Stimulated activated CD4-positive, alpha-beta T cell treated with anti-CD3 and anti-CD28 coated beads, Interleukin-15, amount 100 ng/mL, for 48 hours (primary cell): ENCODE measurements at places on chromosomes 16 and 17.
A peak's percentile ranks its signal among the peaks of the same experiment; 100 is the strongest.

GRCh38 chr17:63399856-63400255 lies 46.2 kb downstream of the CYB561 start:
- no peak for DNase-seq

- DNase-seq = no peak
These were observed 127.1 kb downstream of the CDH13 start for GRCh38 chr16:82753821-82754220.

- DNase-seq = no peak
These were observed 17.6 kb downstream of the ZSWIM7 start for GRCh38 chr17:15981646-15982580.

GRCh38 chr16:717450-718245 lies 2.7 kb downstream of the METRN start:
- no peak for DNase-seq

GRCh38 chr17:67620636-67621035 lies 97.1 kb upstream of the NOL11 start:
- DNase-seq = no peak

- DNase-seq = no peak
These were observed 68.8 kb downstream of the MRTFB start for GRCh38 chr16:14139872-14140271.

DNA sequence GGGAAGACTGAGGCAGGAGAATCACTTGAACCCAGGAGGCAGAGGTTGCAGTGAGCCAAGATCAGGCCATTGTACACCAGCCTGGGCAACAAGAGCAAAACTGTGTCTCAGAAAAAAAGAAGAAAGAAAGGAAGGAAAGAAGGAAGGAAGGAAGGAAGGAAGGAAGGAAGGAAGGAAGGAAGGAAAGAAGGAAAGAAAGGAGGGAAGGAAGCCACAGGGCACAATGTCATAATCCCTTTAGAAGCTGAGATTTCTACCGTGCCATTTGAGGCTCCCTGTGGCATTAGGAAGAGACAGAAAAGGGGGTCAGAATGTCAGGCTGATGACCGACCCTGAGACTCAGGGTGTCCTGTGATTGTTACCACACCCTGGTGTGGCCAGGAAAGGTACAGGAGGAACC lies 6.6 kb downstream of the GNGT2 start:
- no peak for DNase-seq

- no peak for DNase-seq
These were observed 563 bp downstream of the ZACN start for GRCh38 chr17:76079535-76079955.

GRCh38 chr16:23026784-23027362 lies 122.4 kb downstream of the USP31 start:
- DNase-seq = no peak

DNA sequence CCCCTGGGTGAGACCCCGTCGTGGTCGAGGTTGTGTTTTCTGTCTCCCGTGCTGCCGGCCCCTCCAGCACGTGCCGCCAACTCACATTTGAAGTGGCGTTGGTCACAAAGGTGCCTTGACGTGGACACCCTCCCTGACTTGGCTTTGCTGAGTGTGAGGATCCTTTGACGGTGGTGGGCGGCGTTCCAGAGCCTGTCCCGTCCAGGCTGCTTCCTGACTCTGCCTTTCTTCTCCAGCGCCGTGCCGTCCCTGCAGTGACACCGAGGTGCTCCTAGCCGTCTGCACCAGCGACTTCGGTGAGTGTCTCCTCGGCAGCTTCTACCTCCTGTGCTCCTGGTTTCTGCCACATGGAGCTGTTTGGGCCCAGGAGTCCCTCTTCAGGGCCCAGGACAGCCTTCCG lies 13.5 kb downstream of the METRNL start:
- no peak for DNase-seq

DNA sequence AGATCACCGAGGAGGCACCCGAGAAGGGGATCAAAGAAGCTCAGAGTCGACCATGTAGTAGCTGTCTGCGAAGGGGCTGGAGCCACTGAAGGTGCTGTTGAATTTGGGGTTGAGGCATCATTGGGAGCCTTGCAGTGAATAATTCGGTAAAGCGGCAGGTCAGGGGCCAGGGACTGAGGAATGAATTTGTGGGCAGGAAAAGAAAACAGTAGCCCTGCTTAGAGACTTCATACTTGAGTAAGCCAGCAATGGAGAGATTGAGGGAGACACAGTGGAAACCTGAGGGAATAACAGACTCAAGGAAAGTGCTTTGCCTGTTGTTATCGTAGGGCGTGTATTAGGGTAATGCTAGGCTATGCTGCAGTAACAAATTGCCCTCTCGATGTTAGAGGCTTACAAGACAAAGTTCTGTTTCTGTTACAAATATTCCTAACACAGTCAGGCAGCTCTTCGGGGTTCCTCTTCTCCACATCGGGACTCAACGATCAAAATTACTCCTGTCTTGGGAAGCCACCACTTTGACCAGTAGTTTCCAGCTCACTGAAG lies 13.4 kb upstream of the HERPUD1 start:
- no peak for DNase-seq

DNA sequence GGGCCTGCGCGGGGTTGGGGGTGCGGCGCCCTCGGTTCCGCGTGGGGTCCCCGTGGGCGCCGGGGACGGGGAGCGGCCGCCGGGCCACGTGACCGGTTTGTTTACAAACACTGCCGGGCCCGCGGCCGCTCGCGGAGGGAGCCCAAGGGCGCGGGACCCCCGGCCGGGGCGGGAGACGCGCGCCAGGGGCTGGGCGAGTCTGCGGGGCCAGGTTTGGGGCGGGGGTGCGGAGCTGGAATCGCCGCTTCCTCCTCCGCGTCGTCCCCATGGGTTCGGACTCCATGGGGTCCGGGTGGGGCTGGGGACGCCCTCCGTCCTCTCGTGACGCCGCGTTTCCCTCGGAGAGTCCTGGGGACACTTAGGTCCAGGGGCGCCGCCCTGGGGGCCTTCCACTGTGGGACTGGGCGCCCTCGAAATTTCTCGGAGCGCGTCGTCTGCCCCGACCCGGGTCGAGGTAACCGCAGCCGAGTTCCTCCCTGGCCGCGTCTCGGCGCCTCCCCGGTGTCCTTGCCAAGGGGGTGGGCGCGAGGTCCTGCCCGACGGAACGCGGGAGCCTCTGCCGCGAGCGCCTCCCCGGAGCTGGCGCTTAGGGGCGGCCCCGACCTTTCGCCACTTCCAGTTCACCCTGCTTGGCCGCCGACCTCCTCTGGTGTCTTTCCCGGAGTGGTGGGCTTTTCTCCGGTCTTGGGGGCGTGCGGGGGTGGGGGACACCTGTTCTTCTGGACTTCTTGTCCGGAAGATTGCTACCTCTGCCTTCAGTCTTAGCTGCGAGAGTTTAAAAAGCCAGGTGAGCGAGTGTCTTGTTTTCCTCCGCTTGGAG lies 684 bp downstream of the YPEL2 start:
- DNase-seq = no peak

DNA sequence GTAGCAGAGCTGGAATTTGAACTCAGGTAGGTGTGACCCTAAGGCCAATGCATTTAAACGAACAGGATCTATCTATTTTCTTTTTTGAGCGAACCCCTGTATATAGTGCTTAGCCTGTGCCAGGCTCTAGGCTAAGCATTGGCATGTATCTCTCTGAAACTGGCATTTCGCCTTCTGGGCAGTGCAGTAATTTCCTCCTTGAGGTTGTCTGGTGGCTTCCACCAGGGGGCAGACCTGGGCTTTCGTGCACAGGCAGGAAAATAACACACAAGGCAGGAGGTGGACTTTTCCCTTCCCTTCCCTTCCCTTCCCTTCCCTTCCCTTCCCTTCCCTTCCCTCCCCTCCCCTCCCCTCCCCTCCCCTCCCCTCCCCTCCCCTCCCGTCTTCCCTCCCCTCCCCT lies 34.4 kb upstream of the PRKCB start:
- DNase-seq = peak; percentile 65

DNA sequence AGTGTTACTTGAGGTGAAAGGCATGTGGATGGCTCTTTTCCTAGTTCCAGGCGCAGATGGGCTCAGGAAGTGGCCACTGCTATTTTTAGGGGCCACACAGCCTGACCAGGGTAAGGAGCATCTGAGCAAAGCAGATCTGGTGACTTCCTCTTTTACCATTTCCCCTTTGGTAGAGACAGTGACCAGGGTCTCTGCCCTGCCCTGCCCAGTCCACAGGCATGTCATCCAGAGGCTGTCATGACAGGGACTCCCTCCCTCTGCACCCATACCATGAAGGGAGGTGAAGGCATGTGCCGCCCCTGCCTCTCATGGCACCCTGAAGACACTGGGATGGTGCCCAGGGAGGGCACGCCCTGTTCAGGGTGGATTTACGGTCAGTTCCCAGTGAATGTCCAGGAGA lies 2.2 kb downstream of the PLA2G15 start:
- DNase-seq = no peak

- no peak for DNase-seq
These were observed 424.5 kb upstream of the CDH11 start for GRCh38 chr16:65546353-65546791.

DNA sequence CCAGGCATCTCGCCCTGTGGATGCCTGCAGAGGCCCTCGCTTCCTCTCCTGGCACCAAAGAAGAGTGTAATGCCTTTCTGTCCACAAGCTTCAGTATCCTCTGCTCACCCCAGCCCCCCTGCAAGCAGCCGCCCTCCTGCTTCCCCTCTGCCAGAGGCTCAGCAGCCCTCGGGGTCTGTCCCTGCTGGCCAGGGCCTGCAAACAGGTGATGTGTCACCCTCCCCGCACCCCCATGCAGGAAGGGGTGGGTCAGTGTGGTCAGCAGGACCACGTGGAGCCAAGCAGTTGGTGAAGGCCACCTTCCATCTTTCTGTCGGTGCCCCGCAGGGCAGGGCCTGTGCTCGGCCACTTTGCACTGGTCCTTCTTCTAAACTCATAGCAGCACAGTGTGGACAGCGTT lies 129.9 kb upstream of the CIBAR2 start:
- no peak for DNase-seq
